Left ventricle myocardium superior (tissue), 1 donor: ENCODE measurements at places on chromosomes 3 and 15.

DNA sequence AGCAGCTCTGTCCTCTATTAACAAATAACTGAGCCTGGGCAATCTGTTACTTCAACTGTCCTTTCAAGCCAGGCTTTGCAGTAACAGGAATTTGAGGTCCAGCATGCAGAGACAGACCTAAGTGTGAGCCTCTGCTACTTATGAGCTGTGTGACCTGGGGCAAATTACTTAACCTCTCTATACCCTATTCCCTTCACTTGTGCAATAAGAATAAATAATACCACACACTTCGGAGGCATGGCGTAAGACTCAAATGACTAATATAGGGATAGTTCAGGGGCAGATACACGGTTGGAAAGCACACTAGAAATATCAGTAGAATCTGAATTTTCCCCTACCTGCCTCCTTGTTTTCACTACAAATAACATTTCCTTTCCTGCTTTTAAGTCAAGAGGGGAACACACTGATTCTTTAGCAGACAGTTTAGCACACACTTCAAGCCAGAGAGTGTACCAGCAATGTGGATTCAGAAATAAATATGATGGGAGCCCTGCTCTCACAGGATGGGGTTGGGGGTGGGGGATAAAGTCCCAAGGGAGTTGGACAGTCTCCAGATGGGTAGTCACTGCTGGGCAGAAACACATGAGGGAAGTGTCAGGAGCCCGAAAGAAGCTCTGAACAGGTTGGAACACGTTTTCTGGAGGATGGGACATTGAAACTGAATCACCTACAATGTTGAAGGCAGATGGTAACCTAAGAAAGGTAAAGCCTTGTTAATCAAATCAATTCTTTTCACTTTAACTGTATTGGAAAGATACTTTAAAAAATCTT is 61.8 kb upstream of the RBP1 start:
- DNase-seq = no peak

- no peak for DNase-seq
Observed at GRCh38 chr15:101156509-101157159, 95.2 kb downstream of the CHSY1 start.

GRCh38 chr15:76380249-76380648 is 43.7 kb downstream of the ISL2 start:
- no peak for DNase-seq

DNA sequence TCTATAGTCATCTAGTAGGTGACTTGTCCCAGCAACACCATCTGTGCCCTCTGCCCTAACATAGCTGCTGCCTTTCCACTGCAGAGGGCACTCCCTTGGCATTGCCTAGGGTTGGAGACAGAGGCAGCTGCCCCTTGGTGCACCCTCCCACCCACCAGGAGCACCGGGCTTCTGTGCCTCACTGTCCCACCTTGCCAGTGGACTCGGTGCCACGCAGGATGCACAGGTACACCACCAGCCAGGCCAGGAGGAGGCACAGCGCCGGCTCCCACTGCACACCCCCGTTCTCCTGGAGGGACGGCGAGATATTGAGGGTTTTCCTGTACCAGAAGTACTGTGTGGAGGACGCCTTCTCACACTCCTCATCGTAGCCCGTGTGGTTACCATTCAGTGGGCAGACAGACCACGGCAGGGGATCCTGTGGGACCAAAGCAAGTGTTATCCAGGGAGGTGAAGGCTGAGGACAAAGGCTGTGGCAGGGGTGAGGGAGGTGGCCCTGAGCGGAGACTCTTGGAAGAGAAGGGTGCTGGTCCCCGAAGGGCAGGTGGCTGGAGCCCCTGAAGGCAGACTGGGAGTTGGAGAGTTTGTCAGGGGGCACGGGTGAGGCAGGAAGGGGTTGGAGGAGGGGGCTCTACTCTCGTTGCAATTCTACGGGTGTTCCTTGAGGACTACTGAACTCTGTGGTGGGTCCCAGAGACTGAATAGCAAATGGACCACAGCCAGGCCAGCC is 20.6 kb downstream of the SLC6A20 start:
- DNase-seq = no peak

DNA sequence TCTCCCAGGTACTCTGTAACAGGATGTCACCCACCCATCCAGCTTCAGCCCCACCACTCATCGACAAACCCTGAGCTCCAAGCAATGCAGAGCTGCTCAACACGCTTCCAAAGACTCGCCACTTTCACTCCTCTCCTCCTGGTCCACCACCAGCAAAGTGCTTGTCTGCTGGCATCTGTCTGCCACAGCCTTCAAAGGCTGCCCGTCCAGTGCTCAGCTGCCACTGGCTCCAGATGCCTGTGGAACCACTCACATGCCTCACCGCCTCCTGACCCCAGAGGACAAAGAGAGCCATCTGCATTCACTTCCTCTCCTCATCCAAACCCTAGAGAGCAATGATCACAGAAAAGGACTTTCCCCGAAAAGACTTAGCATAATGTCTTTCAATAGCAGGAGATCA is 109.5 kb upstream of the OCA2 start:
- DNase-seq = peak; percentile 43

- DNase-seq = no peak
Observed at GRCh38 chr15:59904450-59905135, 99.5 kb upstream of the FOXB1 start.

DNA sequence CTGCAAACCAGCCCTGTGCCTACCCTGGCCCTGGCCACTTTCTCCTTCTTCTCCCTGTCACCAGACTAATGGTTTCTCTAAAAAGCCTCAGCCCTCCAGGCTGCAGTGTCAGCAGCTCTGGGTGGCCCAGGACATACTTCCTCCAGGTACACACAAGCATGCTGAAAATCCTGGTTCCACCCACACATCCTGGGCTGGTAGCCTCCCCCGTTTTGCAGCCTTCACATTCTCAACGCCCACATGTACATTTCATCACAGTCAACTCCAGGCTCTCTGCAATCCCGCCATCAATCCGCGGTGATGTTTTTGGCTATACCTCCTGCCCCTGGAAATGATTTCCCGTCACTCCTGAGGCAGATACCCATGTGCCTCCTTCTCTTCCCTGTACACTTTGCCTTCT is 59.4 kb downstream of the MAGEF1 start:
- DNase-seq = peak; percentile 11

- no peak for DNase-seq
Observed at GRCh38 chr3:50612970-50613846, 1.6 kb upstream of the CISH start.

DNA sequence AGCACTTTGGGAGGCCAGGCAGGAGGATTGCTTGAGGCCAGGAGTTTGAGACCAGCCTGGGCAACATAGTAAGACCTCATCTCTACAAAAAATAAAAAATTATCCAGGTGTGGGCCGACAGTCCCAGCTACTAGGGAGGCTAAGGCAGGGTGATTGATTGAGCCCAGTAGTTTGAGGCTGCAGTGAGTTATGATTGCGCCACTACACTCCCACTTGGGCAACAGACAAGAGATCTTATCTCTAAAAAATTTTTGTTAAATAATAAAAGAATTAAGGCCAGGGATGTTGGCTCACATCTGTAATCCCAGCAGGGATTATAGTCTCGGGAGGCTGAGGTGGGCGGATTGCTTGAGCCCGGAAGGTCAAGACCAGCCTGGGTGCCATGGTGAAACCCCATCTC is 25.8 kb upstream of the NFKBIZ start:
- no peak for DNase-seq

GRCh38 chr15:101276501-101277037 is 716 bp downstream of the SELENOS start:
- no peak for DNase-seq

DNA sequence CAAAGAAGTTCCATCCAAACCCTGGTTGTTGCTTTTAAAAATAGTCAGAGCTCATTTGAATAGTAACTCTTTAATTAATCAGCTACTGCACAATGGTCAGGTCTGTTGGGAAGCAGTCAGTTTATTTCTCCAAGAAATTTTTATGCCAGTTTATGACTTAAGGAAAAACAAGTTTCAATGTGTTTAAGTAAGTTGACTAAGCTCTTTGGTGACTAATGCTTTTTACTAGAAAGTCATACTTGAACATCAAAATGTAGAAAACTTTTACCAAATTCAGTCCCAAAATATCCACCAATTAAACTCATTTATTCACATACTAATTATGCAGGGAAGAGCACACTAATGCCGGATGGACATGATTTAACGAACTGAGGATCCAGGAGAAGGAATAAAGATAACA is 22.1 kb downstream of the PRICKLE2 start:
- no peak for DNase-seq

DNA sequence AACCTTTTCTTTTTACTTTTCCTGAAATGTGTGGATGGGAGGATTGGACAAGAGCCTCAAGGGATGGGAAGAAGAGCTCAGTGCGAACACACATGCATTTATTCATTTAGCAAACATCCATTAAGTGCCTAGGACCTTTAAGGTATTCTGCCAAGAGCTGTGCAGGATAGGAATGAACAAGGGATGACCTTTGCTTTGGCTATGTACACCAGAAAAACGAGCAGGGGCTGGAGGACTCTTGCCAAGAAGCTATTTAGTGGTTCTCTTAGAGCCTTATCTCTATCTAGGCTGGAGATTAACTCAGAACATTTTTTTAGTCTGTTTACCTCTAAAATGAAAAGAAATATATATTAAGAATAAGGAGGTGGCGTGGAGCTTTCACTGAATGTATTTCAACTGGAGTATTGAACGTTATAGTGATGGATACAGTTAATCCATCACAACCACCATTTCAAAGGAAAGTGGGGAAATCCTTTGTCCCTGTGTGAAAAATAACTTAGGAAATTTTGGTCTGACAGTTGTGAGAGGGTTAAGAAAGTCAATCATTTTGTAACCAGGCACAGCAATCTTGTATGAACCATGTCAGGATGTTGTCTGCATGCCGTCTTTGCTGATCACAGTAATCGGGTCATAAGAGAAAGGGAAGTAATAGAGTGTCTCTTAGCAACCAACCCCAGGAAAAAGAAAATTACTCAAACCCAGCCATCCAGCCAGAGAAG is 279.0 kb downstream of the LPP start:
- no peak for DNase-seq

- DNase-seq = no peak
Observed at GRCh38 chr3:168581771-168582225, 486.1 kb upstream of the GOLIM4 start.

GRCh38 chr3:149790268-149790667 is 2.1 kb downstream of the ANKUB1 start:
- no peak for DNase-seq
